ENCODE measurements at places on chromosomes 11 and 22. TPM values are rescaled to one million over a fixed set of nuclear protein-coding genes. Genes with fewer than 3 reads are reported as not detected.

APOL5 gene
- polyA plus RNA-seq, result not detected

TMEM191B gene
- polyA plus RNA-seq, result 3.5 TPM

THRSP gene
- polyA plus RNA-seq, result 0.29 TPM

DNA sequence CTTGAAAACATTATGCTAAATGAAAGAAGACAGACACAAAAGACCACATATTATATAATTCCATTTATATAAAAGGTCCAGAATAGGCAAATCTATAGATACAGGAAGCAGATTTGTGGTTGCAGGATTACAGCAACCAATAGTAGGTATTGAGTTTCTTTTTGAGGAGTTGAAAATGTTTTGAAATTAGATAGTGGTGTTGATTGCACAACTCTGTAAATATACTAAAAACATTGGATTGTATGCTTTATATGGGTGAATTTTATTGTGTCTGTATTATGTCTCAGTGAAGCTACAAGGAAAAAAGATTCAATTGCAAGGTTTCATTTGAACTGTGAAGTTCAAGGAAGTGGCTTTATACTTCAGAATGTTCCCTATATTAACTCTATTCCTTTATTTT lies 3.0 kb upstream of the RRAS2 start:
- DNase-seq, result no peak

DNA sequence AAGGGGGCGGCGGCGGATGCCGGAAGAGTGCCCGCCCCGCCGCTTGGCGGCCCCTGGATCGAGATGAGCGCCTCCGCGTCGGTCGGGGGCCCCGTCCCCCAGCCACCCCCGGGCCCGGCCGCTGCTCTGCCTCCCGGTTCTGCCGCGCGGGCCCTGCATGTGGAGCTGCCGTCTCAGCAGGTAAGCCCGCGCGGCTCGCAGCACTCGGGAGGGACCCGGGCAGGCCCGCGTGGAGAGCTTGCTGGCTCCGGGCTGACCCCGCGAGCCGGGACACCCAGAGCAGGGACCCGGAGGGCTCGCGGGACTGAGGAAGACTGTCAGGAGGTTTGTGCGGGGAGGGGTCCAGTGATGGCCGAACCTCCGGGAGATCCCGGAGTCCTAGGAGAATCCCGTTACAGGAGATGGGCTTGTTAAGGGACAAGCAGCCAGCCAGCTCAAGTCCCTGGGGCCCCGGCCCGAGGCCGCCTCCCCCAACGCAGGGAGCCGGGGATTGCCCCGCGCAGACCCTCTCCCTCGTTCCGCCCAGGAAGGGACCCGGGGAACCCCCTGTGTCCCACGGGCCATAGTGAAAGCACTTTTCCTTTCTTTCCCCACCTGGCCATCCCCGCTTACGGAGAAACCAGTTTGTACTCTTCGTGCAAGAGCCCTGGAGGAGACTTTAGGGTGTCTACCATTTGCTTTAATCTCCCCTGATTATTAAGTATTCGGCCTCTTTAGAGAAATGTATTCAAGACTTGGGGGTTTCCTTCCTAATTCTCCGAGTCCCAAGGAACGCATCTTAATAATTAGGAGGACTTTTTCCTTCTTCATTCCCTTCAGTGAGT lies 547 bp downstream of the UVRAG start:
- peak; percentile 95 for DNase-seq

- no peak for DNase-seq
Observed at GRCh38 chr11:1547467-1548098, 24.5 kb downstream of the DUSP8 start.

- no peak for DNase-seq
Observed at GRCh38 chr11:76033699-76034098, 172.6 kb downstream of the WNT11 start.

DNA sequence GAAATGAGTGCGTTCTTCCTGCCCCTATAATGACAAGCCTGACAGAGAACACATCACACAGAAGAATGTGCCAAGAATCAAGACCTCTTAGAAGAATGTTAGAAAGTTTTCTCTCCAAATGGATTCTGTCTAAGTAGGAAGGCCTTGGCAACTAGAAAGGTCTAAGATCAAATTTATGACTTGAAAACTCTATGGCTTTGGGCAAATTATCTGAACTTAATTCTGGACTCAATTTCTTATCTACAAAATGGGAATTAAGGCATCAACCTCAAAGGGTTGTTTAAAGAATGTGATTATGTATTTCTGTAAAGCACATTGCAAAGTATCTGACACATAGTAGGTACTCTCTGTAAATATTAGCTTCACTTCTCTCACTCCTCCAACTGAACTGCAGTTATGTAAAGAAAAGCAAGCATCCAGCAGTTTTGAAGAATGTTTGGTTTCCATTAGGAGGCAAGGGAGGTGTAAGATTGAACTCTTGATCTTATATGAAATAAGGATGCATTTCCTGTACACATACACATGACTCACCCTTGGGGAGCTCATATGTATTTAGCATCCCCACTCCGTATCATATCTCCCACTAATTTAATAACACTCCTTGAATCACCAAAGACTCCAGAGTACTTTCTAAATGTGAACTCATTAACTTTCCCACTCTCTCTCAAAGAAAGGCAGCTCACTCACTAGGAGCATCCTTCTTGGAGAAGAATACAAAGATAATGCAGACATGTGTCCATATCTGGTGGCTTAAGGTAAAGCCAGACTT lies 77.6 kb downstream of the ETS1 start:
- DNase-seq, result no peak

Data from spleen (tissue), 13 donors.